ENCODE measurements at places on chromosomes 11 and 22.

DNA sequence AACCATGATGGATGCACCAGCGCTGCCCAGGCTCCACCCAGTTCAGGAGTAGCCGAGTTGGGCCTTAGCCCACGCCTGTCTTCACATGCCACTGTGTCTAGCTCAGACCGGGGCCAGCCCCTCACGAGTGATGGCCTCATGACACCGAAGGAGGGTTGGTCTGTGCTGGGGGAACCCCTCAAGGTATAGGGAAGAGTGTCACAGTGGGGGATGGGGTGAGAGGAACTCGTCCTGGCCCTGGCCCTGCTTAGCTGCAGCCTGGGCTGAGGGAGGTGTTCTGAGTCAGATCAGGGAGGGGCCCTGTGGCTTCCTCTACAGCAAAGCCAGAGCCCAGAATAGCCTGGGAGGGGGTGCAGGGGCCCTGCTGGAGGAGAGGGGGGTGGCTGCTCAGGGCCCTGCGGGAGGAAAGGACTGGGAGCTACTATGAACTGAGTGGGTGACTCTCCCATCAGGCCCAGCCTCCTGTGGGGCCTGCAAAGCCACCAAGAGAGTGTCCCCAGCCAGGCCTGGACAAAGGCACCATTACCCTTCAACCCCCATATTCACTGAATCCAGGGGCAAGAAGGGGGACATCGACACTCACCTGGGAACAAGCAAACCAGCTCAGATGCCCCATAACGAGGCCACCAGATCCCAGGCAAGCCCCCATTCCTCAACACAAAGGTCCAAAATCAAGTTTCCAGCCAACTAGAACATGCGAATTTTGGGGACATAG lies 41.2 kb downstream of the IGLL5 start:
- no peak for DNase-seq

GRCh38 chr22:28034760-28035401 lies 115.8 kb upstream of the PITPNB start:
- peak; percentile 67 for DNase-seq

DNA sequence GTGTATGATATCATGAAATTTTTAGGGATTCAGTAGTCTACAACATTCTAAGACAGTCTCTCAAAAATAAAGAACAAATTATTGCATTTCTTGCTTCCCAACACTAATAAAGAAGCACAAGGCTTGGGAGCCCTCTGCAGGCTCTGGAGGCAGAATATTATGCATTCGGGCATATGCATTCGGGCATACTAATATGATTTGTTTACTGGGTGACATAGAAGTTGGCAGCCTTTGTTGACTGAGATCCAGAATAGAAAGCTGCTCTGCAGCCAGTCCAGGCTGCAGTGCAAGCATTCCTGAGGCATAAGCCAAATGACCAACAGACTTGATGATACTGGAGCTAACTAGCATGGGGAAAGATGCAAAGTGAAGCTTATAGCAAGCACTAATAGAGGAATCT lies 945.5 kb downstream of the OPCML start:
- DNase-seq, result peak; percentile 99

- DNase-seq, result peak; percentile 54
These were observed 460 bp downstream of the ZC3H12C start for GRCh38 chr11:110093407-110094297.

DNA sequence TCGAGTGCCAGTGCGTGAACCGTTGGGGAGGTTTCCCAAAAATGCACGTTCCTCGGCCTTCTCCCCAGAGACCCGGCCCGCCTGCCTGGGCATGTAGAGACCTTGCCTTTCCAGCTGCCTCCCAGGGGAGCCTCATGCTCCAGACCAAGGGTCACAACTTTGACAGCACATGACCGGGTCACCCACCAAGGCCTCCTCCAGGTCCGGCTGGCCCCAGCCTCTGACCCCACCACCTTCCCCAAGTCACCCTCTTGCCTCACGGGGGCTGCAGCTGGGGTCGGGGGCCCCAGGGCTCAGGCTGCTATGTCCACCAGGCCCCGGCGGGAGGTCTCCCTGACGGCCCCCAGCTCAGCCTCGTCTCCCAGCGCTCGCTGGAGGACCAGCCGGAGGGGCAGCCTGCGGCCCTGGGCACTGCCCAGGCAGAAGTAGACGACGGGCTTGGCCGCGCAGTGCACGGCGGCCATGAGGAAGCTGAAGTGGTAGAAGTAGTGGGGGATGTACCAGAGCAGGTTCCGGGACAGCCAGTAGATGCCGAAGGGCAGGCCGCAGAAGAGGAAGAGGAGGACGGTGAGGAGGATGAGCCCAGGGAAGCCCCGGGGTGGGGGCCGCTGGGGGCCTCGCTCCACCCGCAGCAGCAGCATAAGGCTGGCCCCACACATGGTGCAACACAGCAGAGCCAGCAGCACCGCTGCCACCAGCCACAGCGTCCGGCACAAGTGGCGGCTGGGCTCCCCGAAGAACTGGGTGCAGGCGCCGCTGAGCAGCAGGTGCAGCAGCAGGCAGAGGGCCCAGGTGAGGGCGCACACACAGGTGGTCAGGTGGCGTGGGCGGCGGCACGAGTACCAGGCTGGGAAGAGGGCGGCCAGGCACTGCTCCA lies 4.4 kb downstream of the MRGPRE start:
- DNase-seq, result no peak

GRCh38 chr11:72589802-72590761 lies 84.1 kb downstream of the PDE2A start:
- no peak for DNase-seq

GRCh38 chr11:73461335-73461840 lies 85.2 kb downstream of the RELT start:
- no peak for DNase-seq

DNA sequence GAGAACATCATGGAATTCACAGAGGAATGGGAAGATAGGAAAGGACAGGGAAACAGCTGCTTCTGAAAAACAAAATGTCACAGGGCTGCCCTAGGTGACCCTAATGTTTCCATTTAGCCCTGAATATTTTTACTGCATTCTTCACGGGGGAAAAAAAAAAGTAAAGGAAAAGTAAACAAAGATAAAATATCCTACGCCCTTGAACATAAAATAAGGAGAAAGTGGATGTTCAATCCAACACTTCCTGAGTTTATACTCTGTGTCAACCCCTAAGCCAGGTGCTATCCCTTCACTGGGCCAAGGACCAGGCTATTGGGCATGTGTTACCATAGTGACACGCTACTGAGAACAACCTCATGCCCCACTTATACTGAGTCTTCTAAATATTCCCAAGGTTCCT lies 84.7 kb downstream of the FAM76B start:
- peak; percentile 8 for DNase-seq

GRCh38 chr11:122811721-122812120 lies 26.6 kb upstream of the CRTAM start:
- no peak for DNase-seq

DNA sequence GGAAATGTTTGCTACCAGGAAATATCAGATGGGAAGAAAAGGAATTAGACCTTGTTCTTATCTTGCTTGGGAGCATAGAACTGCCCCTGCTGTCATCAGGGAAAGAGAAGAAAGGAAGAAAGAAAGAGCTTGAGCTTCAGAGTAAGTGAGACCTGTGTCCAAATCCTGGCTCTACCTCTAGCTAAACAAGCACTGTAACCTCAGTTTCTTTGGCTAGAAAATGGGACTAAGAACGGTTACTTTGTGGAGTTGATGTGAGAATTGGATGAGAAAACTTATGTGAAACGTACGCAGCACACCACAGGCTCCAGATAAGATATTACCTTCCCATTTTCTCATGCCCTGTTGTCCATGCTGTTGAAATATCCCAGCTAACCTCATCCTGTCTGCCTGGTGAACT lies 57.1 kb upstream of the CREB3L1 start:
- no peak for DNase-seq

DNA sequence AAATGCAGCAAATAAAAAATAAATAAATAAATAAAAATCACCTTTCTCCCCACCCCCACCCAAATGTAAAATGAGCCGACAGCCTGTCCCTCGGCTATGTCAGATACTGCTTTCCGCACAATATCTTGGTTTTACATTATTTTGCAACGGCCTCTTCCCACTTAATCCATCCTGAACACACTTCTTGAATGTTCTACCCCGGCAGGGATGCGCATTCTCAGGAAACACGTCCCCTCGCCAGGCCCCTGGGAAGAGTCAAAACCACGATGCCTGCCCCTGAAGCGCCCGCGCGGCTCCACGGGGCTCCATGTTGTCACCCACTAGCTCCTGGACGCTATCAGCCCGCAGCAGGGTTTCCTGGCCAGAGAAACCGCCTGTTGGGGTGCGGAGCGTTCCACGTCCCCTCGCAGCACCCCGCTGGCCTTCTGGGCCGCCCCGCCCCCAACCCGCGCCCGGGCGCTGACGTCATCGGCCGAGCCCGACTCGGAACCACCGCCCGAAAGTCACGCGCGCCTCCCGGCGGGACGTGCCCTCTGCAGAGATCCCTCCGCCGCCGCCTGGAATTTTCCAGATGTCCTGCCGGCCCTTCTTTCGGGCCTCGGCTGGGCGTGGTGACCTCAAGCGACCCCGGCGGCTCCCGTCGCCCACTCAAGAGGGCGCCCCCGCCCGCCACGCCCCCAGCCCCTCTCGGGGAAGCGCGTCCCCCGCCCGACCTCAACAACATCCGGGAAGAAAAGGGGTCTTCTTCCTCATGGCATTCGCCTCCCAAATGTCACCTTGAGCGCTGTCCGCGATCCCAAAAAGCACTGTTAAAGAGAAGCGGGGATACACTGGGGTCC lies 585 bp upstream of the NEAT1 start:
- peak; percentile 89 for DNase-seq

- DNase-seq, result no peak
These were observed 40.8 kb upstream of the MYO18B start for GRCh38 chr22:25701056-25701780.

- DNase-seq, result no peak
These were observed 266.7 kb upstream of the CTSC start for GRCh38 chr11:88604260-88604659.

GRCh38 chr22:17523925-17524324 lies 39.4 kb upstream of the SLC25A18 start:
- no peak for DNase-seq

DNA sequence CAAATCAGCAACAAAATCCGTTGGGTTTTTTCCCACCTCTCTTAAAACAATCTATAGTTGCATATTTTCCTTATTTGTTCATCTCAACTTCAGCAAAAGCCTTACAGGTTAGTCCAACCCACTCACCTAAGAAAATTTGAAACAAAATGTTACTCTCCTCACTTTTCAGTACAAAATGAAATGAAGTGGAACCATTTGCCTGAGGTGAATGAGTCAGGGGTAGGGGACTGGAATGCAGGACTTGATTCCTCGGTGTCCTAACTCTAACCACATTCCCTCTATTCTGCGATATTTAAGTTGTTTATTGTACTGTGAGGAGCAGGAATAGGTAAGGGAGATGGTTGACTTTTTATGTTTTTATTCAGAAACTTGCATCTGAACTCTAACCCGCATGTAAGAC lies 16.4 kb downstream of the ATP5MG start:
- DNase-seq, result no peak

- DNase-seq, result peak; percentile 97
These were observed 17.5 kb downstream of the PPP6R2 start for GRCh38 chr22:50360578-50360977.

DNA sequence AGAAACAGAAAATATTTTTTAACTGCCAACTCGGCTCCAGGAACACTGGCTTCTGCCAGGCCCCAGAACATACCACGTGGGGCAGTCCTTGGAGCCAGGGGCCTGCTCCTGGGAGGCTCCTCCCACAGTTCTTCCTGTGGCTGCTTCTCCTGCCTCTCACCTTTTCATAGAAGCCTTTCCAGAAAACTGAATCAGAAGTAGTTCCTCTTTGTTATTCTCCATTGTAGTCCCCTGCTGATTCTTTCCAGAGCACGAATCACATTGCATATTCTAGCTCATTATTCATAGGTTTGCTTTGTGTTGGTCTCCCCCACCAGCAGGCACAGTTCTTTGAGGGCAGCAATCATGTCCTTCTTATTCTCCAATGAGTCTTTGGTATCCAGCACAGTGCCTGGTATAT lies 106.0 kb downstream of the EFCAB6 start:
- no peak for DNase-seq

DNA sequence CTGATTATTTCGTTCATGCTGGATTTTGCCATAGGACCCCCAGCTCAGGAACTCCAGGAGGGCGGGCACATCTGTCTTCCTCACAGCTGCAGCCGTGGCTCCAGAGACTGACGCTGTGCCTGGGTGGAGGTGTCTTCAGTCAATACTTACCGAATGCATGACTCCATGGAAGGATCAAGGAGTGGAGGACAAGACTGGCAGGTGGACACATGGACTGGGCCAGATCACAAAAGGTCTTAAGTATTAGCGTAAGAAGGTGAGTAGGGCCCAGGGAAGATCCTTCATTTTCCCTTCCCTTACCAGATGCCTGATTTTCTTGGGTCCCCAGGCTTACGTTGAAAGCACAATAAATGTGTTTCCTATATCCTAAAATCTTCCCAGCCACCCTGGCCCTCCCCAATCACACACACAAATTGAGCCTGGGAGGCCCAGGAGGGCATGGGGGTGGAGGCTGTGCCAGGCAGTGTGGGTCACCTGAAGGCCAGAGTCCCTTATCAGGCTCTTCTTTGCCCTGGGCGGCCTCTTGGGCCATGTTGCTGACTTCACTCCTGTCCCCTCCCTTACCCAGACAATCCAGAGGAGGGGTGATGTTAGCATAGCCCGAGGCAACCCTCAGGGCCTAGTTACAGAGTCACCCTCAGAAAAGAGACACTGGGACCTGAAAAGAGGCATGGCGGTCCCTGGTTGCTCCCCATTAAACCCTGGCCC lies 56.4 kb downstream of the CYTH4 start:
- no peak for DNase-seq

- no peak for DNase-seq
These were observed 11.5 kb downstream of the MRGPRX1 start for GRCh38 chr11:18927550-18928322.

DNA sequence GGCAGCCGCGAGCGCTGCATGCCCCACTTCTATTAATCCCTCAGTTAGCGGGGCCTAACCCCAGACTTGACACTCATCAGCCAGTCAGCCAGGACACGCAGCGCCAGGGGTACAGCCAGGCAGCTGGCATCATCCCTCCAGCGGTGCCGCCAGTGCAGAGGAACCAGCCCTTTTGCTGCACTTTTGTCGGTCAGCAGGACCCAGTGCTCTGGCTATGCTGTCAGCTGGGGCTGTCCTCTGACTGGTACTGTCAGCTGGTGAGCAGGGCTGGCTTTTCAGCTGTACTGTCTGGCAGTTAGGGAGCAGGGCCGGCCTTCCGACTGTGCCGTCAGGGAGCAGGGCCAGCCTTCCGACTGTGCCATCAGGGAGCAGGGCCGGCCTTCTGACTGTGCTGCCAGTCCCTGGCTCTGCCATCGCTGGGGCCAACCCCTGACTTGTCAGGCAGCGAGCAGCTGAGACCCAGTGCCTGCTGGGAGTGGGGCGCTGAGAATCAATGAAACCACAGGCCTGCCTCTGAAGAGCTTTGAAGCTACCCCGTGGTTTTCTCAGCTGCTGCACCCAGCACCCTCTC lies 115.4 kb downstream of the KIAA1671 start:
- peak; percentile 11 for DNase-seq

DNA sequence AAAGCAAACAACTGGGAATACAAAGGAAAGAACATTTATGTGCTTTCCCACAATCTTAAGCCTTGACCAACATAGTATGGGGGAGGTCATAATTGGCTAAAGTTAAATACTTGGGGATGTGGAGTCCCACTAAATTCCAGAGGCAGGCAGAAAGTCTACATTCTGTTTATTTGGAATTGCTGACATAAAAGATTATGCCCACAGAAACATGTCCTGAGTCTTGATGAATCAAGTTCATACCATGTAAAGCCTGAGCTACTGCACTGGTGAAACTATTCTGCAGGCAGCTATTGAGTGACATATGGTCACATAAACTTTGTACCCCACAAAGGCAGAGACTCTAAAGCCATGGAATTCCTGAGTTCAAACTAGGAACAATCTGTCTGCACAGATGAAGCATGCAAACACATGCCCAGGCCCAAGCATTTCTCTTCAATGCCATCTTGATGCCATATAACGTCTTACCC lies 69.9 kb upstream of the CHRM4 start:
- no peak for DNase-seq

Measured in cerebellar cortex (tissue), 1 donor.